Stimulated activated CD8-positive, alpha-beta memory T cell treated with anti-CD3 and anti-CD28 coated beads, Interleukin-15, amount 100 ng/mL, for 24 hours (primary cell): ENCODE measurements at places on chromosomes 4 and X.

DNA sequence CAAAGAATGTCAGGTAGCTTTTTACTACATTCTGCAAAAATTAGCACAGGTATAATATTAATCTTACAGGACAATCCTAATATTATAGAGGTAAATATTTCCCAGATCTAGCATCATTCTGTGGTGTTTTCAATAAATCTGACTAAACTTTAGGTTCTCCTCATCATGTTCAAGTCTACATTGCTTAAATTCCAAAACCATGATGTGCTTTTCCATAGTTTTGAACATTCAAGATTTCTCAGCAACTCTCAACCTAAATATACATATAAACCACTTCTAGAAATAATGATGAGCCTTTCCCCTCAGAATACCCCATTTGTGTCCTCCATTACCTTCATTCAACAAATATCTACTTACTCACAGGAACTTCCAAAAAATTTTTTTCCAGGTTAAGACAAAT, 23.1 kb downstream of the EIF4E start:
- no peak for DNase-seq

- no peak for DNase-seq
These were observed 2.8 kb upstream of the NKX1-1 start for GRCh38 chr4:1409079-1409478.

DNA sequence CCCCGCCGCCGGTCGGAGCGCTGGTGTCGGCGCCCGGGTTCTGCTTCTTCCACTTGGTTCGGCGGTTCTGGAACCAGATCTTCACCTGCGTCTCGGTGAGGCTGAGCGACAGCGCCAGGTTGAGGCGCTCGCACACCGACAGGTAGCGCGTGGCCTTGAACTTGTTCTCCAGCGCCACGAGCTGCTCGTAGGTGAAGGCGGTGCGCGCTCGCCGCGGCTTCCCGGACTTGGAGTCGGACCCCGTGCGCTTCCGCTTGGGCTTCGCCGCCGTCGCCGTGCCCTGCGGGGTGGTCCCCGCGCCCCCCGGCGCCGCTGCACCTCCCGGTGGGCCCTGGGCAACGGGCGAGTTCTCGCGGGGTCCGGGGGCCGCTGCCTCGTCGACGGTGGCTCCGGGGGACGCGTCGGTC, 3.1 kb downstream of the NKX1-1 start:
- no peak for DNase-seq

DNA sequence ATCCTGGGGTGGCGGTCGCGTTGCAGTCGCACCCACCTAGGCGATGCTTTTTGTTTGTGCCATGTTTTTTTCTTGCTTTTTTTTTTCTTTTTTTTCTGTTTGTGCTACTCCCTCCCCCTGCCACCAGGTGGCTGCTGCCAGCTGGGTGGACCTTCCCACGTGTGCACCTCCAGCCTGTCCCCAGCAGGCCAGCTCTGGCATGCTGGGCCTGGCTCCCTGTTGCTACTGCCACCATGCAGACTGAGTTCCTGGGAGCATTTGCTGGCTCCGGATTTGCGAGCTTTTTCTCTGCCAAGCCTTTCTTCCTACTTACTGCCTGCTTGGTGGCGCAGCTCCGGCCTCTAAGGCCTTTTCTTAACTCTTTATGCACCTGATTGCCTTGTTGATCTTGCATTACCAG, 161.2 kb upstream of the WDFY3 start:
- DNase-seq: no peak

GRCh38 chr4:36757580-36758311, 476.3 kb downstream of the DTHD1 start:
- DNase-seq: no peak

- no peak for DNase-seq
These were observed 41.4 kb upstream of the CHRDL1 start for GRCh38 chrX:110836982-110837381.
